NCI-H1092 (cell line): ENCODE measurements at places on chromosomes 1 and 21.

- peak; percentile 84 for DNase-seq
Measured at GRCh38 chr1:232586679-232587078, 43.3 kb downstream of the SIPA1L2 start.

- DNase-seq, result no peak
Measured at GRCh38 chr21:45228171-45228641, 59.5 kb downstream of the POFUT2 start.

DNA sequence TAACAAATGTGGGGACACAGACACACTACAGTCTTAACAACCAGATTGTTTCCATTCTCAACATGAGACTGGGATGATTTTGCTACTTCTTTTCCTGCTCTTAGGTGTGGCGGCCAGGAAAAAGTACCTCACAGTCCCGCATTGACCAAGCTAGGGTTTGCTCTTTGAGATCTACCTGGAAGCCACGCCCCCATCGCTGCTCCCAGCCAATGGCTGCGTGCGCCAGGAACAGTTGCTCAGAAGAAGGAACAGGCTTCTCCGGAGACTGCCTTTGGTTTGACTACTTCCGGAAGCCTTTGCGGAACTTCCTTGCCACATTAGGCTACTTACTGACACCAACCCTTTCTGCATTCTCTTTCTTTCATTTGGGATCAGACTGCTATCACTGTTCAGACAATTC lies 44.2 kb upstream of the PLD5 start:
- DNase-seq, result no peak

DNA sequence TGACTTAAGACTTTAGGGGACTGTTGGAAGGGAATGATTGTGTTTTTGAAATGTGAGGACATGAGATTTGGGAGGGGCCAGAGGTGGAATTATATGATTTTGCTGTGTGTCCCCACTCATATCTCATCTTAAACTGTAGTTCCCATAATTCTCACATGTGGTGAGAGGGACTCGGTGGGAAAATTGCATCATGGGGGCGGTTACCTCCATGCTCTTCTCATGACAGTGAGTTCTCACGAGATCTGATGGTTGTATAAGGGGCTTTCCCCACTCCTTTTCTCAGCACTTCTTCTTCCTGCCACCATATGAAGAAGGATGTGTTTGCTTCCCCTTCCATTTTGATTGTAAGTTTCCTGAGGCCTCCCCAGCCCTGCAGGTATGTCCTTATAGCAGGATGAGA lies 35.0 kb upstream of the SCAF4 start:
- DNase-seq, result no peak

DNA sequence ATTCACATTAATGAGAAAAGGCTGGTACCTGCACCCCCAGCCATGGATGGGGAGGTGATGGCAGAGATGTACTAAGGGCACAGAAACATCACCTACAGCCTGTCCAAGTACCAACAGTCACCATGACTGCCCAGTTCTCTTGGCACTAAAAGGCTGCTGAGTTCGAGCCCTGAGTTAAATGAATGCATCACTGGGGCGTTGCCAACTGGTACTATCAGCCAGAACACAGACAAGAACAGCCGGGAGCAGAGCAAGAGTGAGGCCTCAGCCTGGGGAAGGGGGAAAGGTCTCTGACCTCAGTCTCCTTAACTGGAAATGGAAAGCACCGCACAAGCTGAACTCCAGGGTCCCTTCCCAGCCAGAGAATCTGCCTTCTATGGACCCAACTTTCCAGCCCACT lies 60.5 kb downstream of the GLIS1 start:
- no peak for DNase-seq

DNA sequence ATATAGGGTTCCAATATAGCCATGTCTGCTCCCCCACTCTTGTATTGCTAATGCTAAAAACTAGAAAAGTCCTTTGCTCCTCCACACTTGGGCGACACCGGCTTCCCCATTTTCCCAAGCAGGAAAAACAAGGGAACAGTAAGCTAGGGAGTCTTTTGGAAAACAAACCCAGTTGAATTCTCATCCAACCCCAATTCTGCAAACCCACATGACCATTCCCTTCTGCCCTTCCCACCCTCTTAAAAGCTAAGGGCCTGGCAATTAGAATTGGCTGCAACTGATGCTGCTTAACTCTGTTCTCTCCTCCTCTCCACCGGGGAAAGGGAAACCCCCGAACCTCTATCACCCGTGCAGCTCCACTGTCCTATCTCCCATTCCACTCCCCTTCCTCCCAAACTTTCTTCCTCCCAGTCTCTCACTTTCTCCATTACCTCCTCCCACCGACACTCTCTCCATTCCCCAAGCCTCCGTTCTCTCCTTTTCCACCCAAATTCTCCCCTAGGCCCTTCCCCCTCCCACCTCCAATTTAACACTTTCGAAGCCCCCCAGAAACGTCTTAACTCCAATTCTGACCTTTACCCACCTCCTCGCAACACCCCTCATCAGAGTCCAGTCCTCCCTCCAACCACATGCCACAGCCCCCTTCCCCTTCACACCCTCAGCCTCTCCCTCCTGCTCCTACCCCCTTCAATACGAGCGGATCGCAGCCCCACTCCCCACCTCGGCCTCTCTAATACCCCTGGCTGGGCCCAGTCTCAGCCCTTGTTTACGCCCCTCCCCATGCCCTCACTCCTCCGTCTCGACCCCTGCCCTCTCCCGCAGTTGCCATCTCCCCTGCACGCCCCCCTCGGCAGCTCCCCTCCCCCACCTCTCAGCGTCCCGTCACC lies 701 bp downstream of the DEDD start:
- no peak for DNase-seq

DNA sequence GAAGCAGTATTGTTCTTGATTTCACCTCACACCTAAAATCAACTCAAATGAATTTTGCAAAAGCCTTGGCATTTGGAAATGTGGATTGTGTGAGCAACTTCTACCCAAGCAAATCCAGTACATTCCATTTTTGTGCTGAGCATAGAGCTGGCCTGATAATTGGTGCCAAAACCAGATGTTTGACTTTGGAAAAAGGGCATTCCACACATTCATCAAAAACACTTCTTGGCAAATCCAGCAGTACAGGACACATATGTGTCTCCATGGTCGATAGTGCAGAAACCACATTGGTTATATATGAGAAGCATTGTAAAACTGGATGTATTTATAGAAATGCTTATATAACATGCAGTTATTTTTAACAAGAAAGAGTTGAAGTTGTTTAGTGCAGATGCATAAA lies 210.4 kb downstream of the KCNK2 start:
- no peak for DNase-seq
